ENCODE measurements at places on chromosomes 1 and 21.

GRCh38 chr1:204684571-204685235 lies 835 bp downstream of the LRRN2 start:
- DNase-seq = no peak

GRCh38 chr1:18927654-18928272 lies 25.4 kb upstream of the ALDH4A1 start:
- DNase-seq = no peak

DNA sequence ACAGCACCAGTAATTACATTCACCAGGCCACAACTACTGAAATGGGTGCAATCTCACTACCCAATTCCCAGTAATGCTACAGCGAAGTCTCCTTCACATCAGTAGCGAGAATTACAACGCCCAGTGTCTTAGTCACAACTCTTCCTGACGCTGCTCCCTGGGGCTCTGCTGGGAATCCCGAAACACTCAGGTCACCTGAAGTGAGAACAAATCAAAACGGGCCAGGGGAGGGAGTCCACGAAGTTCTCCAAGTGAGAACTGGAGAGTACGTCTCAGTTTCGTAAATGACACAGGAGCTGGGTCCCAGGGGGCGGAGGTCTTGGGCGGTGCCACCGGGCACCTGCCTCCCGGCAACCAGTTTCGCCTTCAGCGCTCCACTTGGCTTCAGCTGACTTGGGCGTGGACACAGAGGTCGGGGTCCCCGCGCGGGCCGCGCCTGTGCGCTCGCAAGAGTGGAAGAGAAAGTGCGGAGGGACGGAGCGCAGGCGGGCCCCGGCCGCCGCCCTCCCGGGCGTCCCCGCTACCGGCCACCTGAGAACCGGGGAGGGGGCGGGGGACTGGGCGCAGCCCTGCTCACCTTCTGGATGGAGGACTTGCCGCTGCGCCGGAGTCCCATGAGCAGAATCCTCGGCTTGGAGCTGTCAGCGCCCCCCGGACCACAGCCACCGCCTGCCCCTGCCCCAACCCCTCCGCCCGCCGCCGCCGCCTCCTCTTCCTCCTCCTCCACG lies 575 bp downstream of the RRAGC start:
- DNase-seq = peak; percentile 83

DNA sequence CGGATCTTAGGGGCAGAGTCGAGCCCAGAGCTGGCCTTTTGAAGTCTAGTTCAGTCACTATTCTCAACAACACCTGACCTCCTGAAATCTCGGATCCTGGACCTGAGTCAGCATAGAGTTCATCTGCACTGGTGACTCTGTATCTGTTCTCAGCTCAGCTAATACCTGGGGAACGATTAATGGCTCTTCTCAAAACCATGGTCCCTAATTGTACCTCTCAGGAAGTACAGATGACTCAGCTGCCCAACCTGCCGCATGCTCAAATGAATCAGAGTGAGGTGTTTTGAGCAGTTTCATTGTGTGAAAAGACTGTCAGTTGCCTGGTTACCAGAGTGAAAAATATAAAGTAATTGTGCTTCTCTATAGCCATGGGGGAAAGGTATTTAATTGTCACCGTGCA lies 89.2 kb downstream of the SLC35F3 start:
- DNase-seq = no peak

GRCh38 chr1:220290140-220290761 lies 18.0 kb upstream of the RAB3GAP2 start:
- DNase-seq = no peak

- DNase-seq = no peak
Measured at GRCh38 chr1:115139381-115139780, 50.1 kb upstream of the TSPAN2 start.

DNA sequence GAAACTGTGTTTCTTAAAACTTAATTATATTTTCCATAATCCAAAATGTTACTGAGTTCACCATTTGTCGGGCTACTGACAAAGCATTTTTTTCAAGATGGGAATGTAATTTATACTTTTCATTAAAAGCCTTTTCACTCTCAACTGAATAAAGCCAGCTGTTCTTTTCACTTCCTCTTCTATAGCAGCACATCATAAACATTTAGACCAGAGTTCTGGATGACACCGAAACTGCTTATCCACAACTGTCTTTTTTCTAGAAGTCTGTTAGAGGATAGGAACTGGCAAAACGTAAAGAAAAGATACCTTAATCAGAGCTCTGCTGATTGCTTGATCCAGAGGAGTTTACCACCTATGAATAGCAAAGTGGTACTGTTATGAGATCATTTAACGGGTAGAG lies 594.7 kb downstream of the ADGRL2 start:
- DNase-seq = no peak

DNA sequence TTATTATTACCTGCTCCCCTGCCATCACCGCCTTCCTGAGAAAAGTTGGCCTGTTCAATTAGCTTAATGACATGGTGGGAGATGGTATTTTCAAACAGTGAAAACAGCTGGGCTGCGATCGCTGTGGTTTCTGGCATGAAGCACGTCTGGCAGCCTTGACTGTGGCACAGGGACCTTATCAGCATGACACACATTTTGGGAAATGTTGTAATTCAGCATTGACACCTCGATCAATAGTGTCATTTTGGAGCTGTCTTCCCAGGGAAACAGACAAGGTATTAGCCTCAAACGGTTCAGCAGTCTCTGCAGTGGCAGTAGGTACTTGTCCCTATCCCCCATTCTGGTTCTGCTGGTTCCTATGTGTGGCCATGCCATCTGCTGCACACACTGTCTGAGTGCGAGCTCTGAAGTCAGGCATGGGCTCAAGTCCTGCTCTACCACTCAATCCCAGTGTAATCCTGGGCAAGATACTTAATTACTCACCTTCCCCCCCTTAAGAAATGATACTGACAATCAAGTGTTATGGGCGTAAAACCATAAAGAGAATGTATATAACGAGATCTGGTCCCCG lies 154.5 kb upstream of the KCND3 start:
- DNase-seq = no peak

DNA sequence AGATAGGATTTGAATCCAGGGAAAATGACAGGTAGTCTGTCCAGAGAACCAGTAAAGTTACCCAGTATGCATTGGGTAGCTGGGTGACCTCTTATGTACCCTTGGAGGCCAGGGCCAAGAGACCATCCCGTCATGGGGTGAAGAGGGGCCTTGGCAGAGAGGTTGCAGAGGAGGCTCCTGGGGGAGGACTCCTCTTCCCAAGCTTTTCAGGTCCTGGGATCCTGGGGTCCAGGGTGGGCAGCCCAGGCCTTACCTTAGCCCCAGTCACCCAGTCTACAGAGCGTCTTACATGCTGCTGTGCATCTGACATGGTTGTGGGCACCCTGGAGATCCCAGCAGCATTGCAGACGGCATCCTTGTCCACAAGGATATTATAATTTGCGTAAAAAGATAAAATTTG lies 14.0 kb downstream of the PMF1 start:
- DNase-seq = no peak

- DNase-seq = no peak
Measured at GRCh38 chr1:72060466-72061245, 221.7 kb downstream of the NEGR1 start.

DNA sequence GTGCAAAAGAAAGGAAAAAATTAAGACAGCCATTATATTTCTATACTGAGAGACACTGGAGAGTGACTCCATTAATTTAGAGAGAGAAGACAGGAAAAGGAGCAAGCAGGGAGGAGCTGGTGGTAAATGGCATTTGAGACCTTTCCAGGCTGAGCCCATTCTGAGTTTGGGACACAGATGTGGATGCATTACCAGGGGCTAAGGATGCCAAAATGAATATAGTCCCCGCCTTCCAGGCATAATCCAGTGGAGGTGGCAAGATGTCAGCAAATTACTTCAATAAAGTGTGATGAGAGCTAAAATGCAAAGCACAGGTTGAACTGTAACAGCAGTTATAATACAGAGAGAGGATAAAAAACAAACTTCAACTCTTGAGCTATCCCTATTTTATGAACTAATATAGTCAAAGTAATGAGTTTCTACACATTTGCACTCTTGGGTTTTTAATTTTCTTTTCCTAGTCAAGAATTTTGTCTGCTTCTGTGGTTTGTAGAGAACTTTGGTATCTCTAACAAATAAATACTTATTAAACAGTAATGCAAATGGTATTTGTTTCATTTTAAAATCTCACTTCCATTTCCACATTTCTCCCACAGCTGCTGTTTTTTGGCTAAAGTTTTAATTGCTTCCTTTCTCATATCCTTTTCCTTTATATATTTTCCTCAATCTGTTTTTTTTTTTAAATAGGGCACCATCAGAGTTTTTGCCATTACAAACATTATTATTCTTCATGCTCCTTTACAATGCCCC lies 228.2 kb upstream of the KCNK2 start:
- DNase-seq = no peak

GRCh38 chr1:87077959-87078639 lies 163.7 kb downstream of the HS2ST1 start:
- DNase-seq = no peak

DNA sequence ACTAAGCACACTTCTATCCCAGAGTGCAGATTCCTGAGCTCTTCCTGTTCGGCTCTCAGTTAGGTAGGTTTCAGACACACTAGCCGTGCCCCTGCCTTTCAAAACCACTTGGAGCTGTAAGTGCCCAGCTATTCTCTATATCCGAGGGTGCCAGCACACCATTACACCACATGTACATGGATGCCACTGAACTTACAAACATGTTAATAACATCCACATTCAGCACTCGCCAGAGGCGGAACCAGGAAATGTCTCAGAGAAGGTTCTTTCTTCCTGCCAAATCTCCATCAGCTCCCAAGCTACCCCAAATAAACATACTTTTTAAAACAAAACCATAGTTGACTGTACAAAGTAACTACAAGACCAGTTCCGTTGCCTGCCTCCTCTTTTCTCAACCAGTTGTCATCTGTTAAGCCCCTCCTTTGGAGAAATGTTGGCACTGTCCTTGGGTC lies 78.4 kb upstream of the CTTNBP2NL start:
- no peak for DNase-seq

GRCh38 chr1:187157552-187157951 lies 328.8 kb downstream of the PLA2G4A start:
- no peak for DNase-seq

- no peak for DNase-seq
Measured at GRCh38 chr21:31658053-31658452, 1.4 kb upstream of the SOD1 start.

DNA sequence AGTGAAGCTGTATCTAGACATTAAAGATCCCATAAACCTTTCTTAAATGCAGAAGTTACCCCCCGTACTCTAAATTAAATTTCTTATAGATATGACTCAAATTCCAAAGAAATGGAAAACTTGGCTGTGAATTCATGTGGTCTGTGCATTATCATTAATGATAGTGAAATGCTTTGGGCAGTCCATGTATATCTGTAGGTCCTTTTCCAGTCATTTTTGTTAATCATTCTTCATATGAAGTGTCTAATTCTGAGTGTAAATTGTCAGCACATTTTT lies 89.3 kb downstream of the RGL1 start:
- no peak for DNase-seq

DNA sequence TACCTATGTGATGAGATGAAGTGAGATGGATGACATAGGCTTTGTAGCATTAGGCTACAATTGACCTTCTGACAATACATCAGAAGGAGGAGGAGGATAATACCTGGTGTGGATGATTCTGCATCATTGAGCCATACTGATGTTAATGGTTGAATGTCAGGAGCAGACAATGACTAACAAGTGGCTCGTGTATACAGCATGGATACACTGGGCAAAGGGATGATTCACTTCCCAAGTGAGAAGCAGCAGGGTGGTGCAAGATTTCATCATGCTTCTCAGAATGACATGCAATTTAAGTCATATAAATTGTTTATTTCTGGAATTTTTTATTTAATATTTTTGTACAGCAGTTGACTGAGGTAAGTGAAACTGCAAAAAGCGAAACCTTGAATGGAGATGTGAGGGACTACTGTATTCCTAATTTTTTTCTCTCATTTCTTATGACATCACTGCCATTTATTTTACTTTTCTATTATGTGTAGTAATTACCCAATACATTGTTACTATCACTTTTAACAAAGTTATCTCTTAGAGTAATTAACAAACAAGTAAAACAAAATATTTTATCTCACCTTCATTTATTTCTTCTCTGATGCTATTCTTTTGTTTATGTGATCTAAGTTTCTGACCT lies 34.4 kb upstream of the COP1 start:
- no peak for DNase-seq

- no peak for DNase-seq
Measured at GRCh38 chr1:87961992-87962391, 633.3 kb downstream of the LMO4 start.

- DNase-seq = no peak
Measured at GRCh38 chr1:31905681-31906080, 32.5 kb downstream of the PTP4A2 start.

DNA sequence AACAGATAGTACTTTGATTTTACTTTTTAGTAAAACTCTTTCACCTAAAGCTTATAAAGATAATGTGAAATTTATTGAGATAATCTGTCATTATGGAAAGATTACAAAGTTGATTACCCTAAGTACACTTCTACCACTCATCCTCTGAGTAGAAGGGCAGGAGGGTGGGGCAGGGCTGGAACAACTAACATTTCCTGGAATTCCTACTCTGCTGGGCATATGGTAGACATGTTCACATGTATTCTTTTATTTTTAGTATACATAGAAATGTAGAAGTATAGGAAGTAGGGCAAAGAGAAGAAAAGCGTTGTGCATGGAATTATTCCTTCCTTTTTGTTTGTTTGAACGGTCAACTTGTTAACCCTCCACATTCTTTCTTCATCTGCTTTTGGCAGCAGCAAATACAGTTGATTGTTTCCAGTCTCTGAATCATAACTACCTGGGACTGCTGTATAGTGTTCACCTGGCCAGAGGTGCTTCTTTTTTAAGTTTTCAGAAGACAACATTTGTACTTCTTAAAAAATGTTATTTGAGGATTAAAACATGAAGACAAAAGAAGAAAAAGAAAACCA lies 85.1 kb downstream of the POU2F1 start:
- no peak for DNase-seq

DNA sequence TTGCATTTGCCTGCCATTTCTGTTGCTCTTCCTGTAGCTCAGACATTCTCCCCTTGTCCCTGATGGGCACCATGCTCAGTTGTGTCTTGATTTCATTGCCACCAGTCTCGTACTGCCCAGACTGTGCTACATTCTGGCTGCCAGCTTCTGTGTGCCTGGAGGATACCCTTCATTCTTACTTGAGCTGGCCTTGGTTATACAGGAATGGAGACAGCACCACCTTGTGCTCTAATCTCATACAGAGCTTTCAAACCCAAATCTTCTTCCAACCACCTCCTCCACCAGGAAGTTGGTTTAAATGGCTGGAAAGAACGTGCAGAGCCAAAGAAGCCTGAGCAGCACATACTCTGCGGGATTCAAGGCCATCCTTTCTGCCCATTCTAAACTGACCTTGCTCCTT lies 165.3 kb downstream of the SLC35F3 start:
- DNase-seq = no peak
